ENCODE measurements at places on chromosomes 13 and 19.
A peak's percentile ranks its signal among the peaks of the same experiment; 100 is the strongest.

GRCh38 chr19:33193865-33194362, at the start of gene LRP3:
Gene LRP3, plus strand, starts transcription at chr19:33194330. Its CDS starts 456 bp downstream, at chr19:33194786.
- peak; percentile 68 for DNase-seq

DNA sequence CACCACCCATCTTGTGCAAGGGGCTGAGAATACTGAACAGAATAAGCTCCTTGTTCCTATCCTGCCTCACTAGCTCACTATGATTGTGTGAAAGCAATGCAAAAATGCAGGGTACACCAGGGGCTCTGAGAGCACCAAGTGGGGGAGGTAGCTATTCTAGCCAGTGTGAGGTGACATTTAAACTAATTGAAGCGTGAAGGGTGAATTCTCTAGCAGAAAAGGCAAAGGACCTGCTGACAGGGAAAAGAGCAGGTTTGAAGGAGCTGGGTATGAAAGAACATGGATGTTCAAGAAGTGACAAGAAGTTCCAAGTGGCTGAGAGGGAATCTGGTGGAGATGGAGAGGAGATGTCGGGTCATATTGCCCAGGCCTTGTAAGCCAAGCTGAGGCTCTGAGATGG, 64.2 kb downstream of the SIAH3 start:
- DNase-seq, result no peak

- no peak for DNase-seq
Observed at GRCh38 chr19:10567656-10568055, 1.1 kb downstream of the CDKN2D start.

DNA sequence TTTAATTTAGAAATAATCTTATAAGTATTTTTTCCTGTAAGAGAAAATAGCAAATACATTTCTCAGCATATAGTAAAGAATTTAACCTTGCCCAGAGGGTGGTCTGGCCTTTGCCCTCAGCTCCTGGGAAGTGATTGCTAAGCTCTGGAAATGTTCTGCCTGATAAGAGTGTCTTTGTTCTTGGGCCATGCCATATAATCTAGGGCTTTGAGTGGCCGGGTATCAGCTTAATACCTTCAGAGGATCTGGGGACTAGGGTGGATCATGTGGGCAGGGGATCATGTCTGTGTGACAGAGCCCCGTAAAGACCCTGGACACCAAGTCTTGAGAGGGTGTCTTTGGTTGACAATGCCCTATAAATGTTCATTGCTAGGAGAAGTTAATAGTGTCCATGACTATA, 1032.4 kb upstream of the MIR17HG start:
- no peak for DNase-seq

- no peak for DNase-seq
Observed at GRCh38 chr13:108427355-108427754, 157.8 kb downstream of the TNFSF13B start.

DNA sequence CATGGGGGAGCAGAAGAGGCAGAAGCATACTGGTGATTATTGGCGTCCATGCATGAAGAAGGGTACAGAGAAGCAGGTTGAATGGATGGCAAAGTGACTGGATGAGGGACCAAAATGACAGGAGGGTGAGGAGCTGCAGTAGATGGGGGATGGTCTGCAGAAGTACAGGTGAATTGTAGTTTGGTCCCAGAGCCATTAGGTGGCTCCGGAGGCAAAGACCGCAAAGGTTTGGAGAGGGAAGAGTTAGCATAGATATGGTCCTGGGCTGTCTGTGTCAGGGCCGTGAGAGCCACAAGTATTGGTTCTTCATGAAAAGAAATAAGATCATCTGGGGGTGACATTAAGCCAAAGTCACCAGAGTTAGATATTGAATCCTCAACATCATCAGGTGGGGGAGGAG, 59.0 kb upstream of the ZNF726 start:
- DNase-seq, result no peak

DNA sequence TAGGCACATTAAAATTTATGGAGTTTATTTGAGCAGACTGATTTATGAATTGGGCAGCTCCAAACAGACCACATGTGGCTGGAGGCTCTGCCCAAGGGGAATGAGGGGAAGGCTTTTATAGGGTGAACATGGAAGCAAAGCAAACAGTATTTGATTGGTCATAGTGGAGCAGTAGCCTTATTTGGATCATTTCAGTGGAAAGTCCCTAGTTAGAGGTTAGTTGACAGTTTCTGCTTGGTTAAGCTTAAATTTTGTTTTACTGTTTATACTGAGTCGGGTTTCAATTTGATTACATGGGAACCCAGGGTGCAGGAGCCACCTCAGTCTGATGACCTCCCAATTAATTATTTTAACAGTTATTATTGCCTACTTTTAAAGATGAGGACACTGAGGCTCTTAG, 140.5 kb downstream of the NDFIP2 start:
- no peak for DNase-seq

GRCh38 chr19:15374796-15375440, 4.7 kb downstream of the AKAP8 start:
- no peak for DNase-seq

DNA sequence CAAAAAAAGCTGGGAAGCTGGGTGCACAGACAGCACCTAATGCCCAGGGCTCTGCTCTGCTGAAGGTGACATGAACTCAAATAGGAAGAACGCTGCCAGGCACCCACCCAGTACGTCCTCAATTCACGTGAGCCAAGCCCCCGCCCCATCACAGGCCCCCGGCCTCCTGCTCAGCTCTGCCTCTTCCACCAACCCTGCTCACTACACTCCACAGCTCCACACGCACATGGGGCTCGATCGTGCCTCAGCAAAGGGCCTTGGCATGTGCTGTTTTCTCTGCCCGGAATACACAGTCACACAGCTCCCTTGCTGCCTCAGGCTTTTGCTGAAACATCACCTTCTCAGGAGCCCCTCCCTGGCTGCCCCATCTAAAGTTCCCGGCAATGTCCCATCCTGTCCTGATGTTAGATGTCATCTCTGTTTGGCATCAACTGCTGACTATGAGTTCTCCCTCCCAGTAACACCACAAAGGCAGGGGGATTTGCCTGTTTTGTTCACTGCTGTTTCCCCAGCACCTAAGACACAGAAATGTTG, 2.3 kb downstream of the ATP13A1 start:
- no peak for DNase-seq

DNA sequence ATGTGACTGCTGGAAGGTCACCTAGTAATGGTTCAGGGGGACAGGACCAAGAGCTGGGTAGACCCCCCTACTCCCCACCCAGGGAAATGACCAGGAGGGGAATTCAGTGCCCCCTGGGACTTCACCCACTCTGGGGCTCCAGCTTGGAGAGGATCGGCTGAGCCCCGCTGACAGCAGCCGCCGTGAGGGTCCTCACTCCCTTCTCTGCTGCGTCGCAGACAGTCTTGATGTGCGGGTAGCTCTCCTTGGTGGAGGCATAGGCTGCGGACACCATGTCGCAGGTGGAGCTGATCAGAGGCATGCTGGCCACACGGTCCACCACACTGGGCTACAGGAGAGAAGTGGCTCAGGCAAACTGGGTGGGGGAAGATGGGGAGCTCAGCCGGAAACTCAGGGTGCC, 7.8 kb downstream of the PLIN3 start:
- DNase-seq, result no peak

DNA sequence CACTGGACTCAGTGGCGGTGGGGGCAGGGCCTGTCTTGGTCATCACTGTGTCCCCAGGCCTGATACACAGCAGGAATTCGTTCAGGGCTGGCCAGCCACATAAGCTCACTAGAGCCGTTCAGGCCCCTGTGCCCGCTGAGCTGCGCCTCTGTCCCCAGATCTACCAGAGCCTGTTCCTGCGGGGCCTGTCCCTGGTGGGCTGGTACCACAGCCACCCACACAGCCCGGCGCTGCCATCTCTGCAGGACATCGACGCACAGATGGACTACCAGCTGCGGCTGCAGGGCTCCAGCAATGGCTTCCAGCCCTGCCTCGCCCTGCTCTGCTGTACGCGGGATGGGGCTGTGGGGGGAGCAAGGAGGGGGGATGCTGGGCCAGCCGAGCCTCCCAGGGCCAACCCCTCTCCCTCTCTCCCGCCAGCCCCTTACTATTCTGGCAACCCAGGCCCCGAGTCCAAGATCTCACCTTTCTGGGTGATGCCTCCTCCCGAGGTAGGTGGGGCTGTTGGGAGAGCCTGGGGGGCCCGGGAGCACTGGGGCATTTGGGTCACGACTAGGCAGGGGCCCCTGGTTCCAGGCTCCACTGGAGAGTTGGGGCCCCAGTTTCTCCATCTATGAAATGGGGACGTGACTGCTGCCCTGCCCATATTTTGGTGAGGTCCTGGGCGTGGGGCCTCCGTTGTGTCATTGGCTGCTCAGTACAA, 13.9 kb downstream of the MPND start:
- DNase-seq, result no peak

DNA sequence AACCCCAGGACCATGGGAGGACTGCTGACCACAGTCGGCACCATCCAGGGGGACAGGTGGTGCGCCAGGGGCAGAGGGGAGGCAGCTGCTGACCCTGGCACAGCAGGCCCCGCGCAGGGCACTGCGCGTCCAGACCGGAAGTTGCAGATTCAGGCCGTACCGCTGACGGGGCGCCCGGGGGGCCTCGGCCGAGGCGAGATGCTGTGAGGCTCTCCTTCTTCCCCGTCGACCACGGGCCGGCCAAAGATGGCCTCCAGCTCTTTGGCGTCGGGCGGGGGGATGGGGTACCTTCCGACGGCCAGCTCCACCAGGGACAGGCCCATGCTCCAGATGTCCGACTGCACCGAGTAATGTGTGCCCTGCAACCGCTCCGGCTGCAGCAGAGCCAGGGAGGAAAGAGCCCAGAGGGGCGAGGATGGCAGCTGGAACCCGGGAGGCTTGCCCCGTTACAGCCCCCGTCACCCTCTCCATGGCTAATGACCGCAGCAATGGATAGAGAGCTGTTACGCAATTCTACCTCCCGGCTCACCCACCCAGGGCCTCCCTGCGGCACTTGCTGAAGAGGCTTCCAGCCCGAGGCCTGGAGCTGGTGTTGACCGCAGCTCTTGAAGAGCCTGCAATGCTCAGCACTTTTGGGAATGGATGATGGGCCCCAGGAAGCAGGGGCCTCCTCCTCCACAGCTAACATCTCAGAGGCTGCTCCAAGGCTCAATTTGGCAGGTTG, 24.7 kb downstream of the MAP2K2 start:
- no peak for DNase-seq

- peak; percentile 27 for DNase-seq
Observed at GRCh38 chr19:570937-571565, 1.3 kb upstream of the BSG start.

DNA sequence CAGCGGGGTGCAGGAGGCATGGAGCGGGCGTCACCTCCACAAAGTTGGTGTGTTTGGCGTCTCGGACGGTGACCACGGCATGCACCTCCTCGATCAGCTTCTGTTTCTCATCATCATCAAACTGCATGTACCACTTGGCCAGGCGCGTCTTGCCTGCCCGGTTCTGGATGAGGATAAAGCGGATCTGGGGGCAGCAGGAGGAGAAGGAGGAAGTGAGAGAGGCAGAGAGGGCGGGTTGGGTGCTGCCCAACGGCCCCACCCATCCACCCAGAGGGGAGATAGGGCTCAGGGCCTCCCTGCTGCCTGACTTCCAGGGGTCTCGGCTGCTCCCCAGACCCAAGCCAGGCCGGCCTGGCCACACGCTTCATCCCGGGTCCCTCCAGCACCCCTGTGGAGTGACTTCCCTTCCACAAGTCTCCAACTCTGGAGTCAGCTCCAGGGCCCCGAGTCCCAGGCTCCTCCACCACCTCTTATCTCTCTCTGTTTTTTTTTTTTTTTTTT, 4.6 kb downstream of the AP2S1 start:
- DNase-seq, result no peak

DNA sequence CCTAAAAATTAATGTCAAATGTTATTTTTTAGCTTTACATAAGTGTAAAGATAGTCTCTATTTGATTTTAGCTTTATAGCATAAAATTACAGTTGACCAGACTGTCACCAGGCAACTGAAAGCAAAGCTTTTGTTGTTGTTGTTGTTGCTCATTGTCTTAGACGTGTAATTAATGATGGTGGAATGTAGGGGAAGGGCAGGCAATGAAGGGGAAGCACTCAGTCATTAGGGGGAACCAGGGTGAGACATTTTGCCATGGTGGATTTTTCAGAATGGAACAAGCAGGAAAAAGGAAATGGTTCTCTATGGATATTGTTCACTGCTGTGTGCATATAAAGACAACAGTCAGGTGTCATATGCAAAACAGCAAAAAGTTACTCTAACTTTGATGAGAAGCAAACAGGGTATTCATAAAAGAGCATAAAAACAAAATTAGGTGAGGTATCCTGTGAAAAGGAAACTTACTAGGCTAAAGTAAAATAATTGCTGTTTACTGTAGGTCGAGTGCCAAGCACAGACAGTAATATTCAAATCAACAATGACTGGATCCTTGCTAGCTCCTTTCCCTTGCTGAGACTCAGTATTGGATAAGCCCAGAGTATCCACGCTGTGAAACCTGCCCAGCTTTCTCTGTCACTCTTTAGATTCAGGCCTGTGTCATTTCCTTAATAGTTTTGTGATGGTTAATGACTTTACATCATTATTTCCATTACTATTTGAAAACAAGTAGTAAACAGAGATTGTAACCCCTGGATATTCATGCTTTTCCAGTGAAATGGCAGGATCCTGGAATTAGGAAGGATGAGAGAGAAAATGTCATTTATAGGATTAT, 110.5 kb downstream of the LRCH1 start:
- DNase-seq, result peak; percentile 8

DNA sequence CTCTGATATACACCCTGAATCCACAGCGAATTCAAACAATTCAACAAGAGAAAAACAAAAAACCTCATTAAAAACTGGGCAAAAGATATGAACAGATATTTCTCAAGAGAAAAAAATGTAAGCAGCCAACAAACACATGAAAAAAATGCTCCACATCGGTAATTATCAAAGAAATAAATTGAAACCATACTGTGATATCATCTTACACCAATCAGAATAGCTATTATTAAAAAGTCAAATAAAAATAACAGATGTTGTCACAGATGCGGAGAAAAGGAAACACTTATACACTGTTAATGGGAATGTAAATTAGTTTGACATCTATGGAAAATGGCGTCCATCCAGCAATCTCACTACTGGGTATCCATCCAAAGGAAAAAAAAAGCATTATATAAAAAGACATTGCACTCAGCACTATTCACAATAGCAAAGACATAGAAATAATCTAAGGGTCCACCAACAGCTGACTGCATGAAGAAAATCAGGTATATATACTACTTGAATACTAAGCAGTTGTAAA, 1495.0 kb upstream of the PCDH20 start:
- DNase-seq, result no peak

DNA sequence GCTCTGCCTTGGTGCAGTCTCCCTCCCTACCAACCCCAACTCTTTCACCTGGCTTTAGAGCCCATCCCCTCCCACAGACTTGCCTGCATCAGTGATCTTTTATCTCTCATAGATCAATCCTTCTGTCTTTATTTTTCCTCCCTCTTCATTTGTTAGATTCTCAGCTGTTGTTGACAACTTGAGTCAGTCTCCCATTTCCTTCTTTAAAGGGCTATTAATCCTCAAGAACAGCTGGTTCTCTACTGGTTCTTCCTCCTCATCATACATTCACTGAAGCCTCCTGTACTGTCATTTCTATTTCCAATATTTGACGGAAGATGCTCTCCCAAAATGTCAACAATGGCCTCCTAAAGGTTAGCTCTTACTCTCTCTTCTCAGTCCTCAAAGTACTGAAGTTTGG, 408.2 kb downstream of the TBC1D4 start:
- DNase-seq, result no peak

All from NCI-H2081 (cell line).